ENCODE measurements at places on chromosomes 13 and 19. TPM values are rescaled to one million over a fixed set of nuclear protein-coding genes. Genes with fewer than 3 reads are reported as not detected.

- DNase-seq: no peak
Measured at GRCh38 chr19:38073841-38074685, 150.0 kb downstream of the DPF1 start.

- no peak for DNase-seq
Measured at GRCh38 chr13:31631071-31631470, 108.3 kb upstream of the RXFP2 start.

DNA sequence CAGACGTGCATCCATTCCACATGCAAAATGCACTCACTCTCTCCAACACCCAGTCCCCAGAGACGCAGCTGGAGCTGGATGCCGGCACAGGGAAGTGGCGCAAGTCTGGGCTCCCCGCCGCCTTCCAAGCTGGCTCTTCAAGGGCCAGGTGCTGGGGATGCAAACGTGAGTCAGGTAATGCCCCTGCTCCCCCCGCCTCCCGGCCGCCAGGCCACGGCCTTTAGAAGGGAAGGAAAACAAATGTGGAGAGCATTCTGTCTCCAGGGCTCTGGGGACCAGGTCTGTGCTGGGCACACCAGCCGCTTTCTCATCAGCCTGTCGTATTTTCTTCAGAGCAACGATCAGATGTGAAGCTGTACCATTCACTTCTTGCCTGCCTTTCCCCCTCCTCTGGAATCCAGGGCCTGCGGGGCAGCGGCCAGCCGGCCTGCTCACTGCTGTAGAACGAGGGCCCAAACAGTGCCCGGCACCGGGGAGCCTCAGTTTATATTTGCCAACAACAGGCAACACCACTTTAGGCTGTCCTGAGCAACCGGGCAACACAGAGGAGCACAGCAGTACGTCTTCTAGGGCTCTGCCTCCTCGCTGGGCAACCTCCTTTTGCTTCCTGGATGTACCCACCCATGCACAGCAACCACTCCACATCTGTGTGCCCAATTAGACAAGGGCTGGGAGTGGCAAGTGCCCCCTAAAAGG is 3.8 kb downstream of the RAB20 start:
- peak; percentile 55 for DNase-seq

Gene MYH14
- total RNA-seq: 207 TPM

DNA sequence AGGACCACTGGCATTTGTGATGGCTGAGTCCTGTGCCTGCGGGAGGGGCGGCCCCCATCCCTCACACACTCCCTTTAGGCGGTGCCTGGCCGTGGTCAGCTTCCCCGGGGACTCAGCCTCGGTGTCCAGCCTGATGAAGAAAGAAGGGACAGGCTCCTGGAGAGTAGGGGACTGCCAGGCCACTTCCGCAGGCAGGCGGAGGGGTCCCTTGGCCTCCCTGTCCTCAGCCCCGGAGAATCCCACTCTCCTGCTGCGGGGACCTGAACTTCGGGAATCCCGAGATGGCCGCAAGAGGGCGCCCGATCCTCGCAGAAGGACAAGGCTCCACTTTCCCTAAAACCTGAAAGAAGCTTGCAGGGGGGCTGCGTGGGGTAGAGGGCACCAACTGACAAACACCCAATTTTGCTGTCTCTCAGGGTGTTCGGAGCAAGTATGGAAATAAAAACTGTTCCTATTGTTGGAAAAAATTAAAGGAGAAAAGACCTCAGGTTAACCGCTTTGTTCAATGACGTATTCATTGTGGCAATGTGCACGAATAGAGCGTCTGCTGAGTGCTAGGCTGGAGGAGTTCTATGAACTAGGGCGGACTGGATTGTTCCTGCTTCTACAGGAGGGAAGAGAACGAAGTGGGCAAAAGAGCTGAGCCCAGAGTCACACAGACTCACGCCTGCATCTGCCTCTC is 297.3 kb downstream of the ZNF536 start:
- peak; percentile 72 for DNase-seq

DNA sequence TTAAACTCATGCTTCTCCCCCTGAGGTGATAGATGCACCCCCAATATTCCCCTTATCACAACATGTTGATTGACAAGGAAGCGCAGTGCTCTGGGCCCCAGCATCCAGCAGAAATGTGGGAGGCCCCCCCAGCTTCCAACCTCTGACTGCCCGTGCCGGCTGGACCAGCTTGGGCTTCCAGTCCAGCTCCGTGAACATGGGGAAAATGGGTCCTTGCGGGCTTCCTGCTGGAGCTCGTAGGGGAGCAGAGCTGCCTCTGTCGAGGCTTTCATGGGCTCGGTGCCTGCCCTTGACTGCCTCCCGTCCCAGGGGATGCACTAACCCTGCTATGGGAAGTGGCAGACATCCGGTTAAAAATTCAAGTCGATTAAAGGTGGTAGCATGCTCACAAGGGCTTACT is 188.9 kb downstream of the COL4A1 start:
- DNase-seq: no peak

- no peak for DNase-seq
Measured at GRCh38 chr19:4754248-4754647, 30.6 kb upstream of the DPP9 start.

- no peak for DNase-seq
Measured at GRCh38 chr19:40597329-40597838, 3.8 kb upstream of the LTBP4 start.

DNA sequence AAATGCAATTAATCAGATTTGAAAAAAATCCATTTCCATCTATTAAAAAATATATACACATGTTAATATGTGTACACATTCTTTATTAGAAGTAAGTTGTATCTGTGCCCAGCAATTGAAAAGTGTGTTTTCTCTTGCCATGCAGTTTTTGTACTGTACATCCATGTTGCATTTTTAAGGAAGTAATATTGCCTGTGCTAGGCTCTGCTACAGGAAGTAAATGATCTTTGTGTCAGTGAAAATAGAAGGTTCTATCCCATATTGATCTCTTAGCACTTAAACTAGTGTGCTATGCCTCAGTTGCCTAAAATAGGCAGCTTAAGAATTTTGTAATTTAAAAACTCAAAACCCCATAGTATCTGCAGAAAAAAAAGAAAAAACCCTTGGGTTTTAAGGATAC is 122.5 kb downstream of the CDK8 start:
- no peak for DNase-seq

- no peak for DNase-seq
Measured at GRCh38 chr19:42850981-42851717, 28.4 kb downstream of the PSG1 start.

DNA sequence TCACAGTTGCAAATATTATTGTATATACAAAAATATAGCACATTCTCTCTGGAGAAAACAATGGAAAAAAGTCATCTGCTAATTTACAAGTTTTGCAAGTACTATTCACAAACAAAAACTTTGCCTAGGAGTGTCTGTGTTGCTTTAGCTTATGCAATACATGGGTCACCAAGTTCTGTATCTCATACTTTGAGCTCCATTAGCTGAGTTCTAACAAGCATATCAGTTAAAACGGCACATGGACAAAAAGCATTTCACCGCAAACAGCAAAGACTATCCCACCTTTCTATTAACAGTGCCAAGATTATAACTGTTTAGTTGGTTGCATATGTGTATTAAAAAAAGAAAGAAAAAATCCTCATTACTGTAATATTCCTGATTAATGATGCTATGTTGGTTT is 4.6 kb downstream of the SPRY2 start:
- no peak for DNase-seq

DNA sequence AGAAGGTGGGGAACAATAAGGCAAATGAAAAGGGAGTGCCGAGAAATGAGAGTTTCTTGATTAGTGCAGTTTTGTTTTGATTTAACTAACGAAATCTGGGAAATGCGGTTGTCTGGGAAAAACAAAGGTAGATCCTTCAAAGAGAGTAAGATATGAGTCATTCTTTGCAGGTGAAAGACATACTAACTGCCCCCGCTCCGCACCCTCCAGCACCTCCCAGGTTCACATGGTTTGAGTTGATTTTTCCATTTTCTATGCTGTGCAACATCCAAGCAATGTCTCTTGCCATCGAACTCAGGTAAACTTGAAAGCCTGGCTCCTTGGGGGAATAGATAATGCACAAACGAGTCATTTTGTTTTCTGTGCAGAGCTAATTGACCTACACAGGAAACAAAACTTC is 84.1 kb upstream of the KLF12 start:
- DNase-seq: no peak

Gene ZNF491
- 2.9 TPM for total RNA-seq

Gene NDUFA3
- 25.9 TPM for total RNA-seq

- DNase-seq: no peak
Measured at GRCh38 chr19:41384351-41384750, 8.0 kb downstream of the TMEM91 start.

All from thyroid gland (tissue), 4 donors.